ENCODE measurements at places on chromosomes 6 and 20.

DNA sequence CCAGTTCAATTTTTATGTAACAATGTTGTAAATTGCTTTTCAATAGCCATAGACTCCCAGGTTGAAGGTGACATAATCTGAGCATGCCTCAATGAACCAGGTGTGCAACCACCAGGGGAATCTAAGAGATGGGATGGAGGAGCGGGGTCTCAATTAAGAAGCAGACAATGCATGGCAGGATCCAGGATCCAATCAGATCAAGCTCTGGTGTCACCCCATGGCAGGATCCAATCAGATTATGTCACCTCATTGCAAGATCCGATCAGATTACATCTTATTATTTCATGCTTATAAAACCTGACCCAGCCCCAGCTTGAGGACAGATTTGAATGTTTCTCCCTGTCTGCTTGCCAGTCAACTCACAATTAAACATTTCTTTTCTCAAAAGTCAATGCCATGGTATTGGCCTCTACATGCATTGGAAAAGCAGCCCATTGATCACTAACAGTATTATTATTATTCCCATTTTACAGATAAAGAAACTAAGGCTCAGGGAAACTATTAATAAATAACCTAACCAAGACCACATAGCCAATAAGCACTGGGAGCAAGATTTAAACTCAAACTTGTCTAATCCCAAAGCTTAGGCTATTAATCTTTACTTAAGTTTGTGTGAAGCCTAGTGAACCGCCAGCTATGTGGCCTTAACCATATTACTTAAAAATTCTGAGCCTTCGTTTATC, 14.3 kb upstream of the SIRT5 start:
- no peak for DNase-seq

DNA sequence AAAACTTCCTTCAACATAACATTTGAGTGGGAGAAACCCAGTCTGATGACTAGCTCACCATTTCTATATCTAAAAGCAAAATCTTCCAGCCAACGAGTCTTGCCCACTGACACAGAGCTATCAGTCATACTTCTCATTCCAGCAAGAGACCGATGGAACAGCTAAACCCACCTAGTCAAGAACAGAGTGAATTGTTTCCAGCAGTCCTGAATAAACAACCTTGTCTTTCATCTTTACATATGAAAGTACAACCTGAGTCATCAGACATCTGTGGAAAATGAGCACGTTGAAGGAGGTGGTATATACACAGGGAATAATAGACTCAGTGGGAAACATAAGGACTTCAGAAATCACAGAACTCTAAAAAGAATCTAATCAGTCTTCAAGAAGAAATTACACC, 23.8 kb downstream of the NRSN1 start:
- DNase-seq, result no peak

DNA sequence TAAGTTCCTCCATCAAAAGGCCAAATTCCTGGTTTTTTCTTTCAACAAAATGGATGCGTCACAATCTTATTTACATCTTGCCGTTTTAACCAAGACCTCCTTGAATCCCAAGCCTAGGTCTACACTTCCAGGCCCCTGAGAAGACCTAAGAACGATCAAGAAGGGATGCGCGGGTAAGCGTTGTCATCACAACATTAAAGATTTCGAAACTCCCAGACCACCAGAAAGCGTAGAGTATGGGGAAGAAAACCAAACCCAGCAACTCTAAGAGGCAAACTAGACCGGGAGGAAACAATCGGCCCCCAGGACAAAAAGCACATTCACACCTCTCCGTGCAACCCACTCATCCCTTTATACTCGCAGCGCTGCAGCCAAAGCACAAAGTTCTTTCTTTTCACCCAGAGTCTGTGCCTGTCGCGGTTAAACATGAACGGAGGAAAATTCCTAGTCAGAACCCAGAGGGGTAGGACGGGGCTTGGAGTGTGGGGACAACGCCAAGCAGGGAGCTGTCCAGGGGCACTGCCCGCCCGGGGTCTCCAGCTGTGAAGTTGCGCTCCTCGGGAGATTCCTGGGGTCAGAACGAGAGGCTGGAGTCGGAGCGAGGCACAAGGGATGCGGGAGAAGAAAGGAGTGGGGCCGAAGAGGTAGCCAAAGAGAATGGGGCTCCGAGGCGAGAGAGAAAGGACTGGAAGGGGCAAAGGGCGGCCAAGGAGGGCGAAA, 725 bp downstream of the OSER1 start:
- DNase-seq, result no peak

GRCh38 chr6:95325916-95326315, 251.4 kb upstream of the MANEA start:
- no peak for DNase-seq

GRCh38 chr20:52913650-52914387, 58.3 kb upstream of the TSHZ2 start:
- no peak for DNase-seq

GRCh38 chr6:44734886-44735629, 347.6 kb downstream of the CDC5L start:
- DNase-seq, result no peak

DNA sequence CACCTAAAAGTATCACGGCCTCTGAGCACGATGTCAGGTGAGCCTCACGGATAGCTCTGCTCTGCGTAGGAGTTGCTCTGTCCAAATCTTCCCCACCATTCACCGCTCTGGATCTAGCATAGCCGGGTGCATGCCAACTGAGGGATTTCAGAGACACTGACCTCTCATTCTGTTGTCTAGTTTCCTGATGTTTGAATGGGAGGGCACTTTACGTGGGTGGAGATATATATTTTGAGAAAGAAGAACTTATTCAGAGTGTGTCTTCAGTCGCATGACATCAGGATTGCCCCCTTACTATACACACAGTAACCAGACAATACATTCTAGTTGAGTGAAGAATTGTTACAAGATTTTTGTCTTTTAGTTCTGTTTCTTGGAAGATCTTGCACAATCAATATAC, 96.5 kb upstream of the CITED2 start:
- DNase-seq, result no peak

DNA sequence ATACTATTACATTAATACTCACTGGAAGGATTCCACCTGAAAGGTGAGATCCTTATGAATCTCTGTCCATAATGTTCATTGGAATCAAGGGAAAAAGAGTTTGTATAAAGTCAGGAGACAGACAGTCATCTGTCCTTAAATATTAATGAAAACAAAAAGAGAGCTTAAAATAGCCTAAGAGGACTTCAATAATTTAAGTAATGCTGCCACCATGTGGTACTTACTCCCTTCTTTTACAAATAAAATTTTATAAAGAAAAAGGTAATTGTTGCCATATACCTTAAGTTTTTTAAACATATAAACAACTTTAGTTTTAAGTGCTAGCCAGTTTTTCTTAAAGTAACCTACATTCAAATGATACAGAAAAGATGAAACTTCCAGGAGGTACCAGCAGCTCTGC, 5.1 kb downstream of the BLOC1S5 start:
- DNase-seq, result no peak

GRCh38 chr6:113434641-113435040, 422.5 kb upstream of the MARCKS start:
- no peak for DNase-seq
